Activated CD8-positive, alpha-beta T cell treated with anti-CD3 and anti-CD28 coated beads for 36 hours (primary cell): ENCODE measurements at places on chromosomes 7 and 10. TPM values are rescaled to one million over a fixed set of nuclear protein-coding genes. Genes with fewer than 3 reads are reported as not detected.

The ACSM6 gene
- not detected for total RNA-seq

DNA sequence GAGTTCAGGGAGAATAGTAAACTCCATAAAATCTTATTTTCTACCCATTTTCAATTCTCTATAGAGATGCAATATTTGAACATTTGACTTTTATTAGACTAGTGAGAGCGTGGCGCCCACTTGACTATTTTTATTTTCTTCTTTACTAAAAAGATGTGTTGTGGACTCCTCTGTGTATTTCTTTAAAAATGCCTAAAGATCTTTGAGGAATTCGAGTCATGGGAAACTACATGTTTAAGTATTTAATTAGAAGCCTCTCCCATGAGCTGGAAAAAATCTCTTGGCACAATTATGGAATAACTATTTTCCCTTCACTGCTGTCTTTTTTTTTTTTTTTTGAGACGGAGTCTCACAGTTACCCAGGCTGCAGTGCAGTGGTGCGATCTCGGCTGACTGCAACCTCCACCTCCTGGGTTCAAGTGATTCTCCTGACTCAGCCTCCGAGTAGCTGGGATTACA, 124.2 kb downstream of the ARHGAP12 start:
- DNase-seq: no peak
- no peaks in the 10 kb centered on the region for H3K27me3 ChIP-seq
- no peak overlapping the region for H3K27ac ChIP-seq
- peaks cover 7% of the 10 kb centered on the region for H3K4me1 ChIP-seq
- H3K36me3 ChIP-seq: peaks cover 3% of the 10 kb centered on the region
- no peak overlapping the region for H3K4me3 ChIP-seq

GRCh38 chr10:129760003-129760315, 204.1 kb downstream of the EBF3 start:
- H3K4me1 ChIP-seq: peaks cover 11% of the 10 kb centered on the region
- H3K27ac ChIP-seq: no peak overlapping the region
- peaks cover 34% of the 10 kb centered on the region for H3K36me3 ChIP-seq
- no peak for DNase-seq
- H3K27me3 ChIP-seq: no peaks in the 10 kb centered on the region
- no peak overlapping the region for H3K4me3 ChIP-seq

The VENTX gene
- 0.09 TPM for total RNA-seq

- no peaks in the 10 kb centered on the region for H3K27me3 ChIP-seq
- no peaks in the 10 kb centered on the region for H3K36me3 ChIP-seq
- H3K4me3 ChIP-seq: no peak overlapping the region
Observed at GRCh38 chr10:18313626-18314025, 173.4 kb downstream of the CACNB2 start.

The SLC13A1 gene
- total RNA-seq: not detected

The SRRM3 gene
- not detected for total RNA-seq
